Activated CD8-positive, alpha-beta memory T cell treated with anti-CD3 and anti-CD28 coated beads for 1 hour (primary cell): ENCODE measurements at places on chromosomes 4 and X.

- no peak for DNase-seq
These were observed 161.0 kb upstream of the S100G start for GRCh38 chrX:16488959-16489358.

GRCh38 chrX:132876523-132877338 lies 81.7 kb downstream of the HS6ST2 start:
- no peak for DNase-seq

- no peak for DNase-seq
These were observed 207.3 kb downstream of the SLC7A11 start for GRCh38 chr4:138034871-138035270.

- no peak for DNase-seq
These were observed 14.6 kb upstream of the KIT start for GRCh38 chr4:54643172-54643571.

- no peak for DNase-seq
These were observed 71.2 kb downstream of the LNX1 start for GRCh38 chr4:53520116-53520515.

GRCh38 chrX:10414156-10414824 lies 206.1 kb downstream of the MID1 start:
- DNase-seq = no peak

DNA sequence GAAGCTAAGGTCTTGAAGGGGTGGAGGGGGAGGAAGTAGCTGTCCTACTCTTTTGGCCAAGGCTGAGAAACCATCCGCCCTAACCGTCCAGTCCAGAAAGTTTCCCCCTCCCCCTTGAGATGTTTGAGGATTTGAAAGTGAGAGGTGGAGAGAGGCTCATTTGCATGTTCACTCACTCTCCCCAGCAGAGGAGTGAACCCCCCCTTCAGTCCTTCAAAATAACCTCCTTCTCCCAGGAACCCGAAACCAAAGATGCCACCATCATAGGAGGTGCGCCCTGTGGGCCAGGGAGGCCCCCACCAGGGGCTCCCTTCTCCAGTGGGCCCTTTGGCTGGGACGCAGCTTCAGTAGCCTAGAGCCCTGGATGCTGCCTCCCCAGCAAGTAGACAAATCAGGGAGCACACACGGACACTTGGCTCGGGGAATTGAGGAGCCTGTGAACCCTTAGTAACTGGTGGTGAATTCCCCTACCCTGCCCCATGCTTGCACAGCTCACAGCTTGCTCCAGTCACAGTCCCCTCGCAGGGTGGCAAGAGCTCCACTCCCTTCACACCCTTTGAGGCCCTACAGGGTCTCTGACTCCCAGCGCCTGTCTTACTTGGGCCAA lies 25.6 kb downstream of the ELF4 start:
- DNase-seq = no peak

DNA sequence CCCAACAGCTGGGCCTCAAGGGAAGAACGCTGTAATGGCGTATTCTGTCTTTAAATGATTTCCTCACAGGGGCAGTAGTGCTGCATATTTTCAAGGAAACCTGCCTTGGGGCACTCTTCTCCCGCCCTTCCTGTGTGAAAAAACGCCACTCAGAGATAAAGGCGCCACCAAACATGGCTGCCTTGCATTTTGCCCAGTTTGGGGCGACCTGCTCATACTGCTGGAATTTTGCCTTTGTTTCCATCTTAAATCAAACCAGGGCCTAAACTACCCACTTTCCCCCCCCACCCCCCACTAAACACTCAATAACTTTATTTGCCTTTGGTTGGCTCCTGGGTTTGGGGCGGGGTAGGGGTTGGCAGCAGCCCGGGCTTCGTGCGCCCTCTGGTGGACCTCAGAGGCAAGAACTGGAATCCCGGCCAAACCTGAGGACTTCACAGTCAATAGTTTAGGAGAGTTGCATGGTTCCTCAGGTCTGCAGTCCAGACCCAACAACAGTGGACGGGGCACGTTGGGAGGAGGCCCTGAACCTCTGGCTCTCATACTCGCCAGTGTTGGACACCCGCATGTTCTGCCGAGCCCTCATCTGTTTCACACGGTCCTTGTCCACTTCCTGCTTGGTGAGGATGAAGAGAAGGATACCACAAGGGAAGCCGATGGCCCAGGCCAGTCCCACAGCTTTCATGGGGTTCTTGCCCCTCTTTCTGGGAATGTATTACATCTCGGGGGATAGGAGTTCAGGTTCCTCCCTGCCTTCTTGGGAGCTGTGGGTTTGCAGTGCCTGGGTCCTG lies 220.1 kb upstream of the STK26 start:
- DNase-seq = no peak

DNA sequence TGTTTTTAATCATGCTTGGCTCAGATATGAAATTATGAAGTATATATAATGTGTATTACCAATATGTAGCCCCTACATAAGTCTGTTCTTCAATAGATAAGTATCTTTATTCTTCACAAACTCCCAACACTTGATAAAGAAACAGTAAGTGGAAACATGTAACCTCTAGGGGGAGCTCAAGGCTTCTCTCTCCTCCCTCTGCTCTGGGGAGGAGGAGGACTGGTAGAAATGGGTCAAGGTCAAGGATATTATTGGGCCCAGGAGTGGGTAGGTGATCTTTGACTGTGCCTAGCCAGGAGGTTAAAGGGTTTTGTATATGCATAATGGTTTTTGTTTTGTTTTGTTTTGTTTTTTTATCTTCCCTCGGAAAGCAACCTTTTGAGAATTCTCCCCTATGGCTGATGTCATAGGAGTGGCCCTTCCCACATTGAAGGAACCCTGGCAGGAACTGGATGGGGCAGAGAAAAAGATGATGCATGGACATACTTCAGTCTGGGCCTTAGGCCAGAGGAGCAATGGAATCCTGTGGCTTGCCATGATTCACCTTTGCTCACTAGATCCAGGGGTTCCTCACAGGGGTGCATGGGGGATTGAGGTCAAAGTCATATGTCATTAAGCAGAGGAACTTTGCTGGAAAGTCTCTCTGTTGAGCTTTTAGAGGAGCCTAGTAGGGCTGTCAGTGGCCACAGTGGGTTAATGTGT lies 460.3 kb downstream of the MID1IP1 start:
- DNase-seq = no peak

DNA sequence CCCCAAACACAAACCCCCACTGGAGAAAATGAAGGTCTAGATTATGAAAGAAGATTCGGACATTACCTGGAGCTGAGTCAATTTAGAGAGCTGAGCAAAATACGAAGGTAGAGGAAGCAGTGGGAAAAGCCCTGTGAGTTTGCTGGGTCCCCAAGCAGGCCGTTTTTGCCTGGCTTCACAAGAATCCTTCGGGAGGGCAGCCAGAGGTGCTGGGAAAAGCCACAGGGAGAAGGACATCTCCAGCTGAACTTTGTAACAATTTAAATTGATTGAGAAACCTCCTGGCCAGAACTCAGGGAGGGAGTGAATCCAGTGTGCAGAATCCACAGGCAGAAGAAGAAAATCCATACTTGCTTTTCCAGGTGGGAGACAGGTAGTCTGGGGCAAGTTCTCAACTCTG lies 319.1 kb upstream of the CT83 start:
- no peak for DNase-seq

- DNase-seq = no peak
These were observed 12.9 kb downstream of the DIPK2B start for GRCh38 chrX:45187731-45188130.

GRCh38 chr4:46900082-46900481 lies 9.0 kb downstream of the COX7B2 start:
- DNase-seq = no peak
